AG10803 (cell line): ENCODE measurements at places on chromosomes 2 and 18.

DNA sequence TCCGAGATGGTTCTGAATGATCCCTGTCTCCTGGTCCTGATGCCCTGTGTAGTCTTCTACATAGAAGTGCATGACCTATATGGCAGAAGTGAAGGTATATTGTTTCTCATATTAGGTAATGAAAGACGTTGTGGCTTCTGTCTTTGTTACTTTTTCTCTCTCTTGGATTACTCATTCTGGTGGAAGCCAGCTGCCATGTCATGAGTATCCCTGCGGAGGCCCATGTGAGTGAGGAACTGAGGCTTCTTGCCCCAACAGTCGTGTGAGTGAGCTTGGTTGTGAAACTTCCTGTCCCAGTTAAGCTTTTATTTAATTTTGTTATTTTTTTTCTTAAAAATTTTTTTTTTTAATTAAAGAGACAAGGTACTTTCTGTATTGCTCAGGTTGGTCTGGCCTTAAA lies 134.7 kb downstream of the UBR3 start:
- DNase-seq: peak; percentile 80

GRCh38 chr2:206343816-206344215 lies 69.4 kb downstream of the ZDBF2 start:
- no peak for DNase-seq

DNA sequence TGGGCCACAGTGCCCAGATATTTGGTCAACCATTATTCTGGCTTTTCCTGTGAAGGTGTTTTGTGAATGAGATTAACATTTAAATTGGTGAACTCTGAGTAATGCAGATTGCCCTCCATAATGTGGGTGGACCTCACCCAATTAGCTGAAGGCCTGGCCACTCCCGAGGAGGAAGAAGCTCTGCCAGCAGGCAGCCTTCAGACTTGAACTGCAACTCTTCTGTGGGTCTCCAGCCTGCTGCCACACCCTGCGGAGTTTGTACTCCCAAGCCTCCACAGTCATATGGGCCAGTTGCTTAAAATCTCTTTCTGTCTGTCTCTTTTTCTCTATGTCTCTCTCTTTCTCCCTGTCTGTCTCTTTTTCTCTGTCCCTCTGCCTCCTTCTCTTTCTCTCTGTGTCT lies 262.7 kb downstream of the MYCN start:
- DNase-seq: no peak

DNA sequence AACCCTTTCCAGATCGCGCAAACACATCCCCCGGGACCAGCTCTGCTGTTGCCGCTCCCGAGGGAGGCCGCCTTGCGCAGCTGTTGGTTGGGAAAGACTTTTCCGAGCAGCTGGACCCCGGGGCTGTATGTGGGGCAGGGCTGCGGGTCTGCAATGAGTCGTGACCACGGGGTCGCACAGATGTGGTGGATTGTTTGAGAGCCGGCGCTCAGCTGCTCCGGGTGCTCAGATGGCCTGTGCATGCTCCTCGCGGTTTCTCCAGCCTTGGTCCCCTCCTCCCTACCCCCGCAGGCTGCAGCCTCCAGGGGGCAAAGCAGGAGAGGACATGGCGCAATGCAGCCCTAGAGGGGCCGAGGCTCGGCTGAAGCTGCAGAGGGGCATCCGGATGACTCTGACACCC lies 105.2 kb upstream of the OTOS start:
- DNase-seq: no peak

DNA sequence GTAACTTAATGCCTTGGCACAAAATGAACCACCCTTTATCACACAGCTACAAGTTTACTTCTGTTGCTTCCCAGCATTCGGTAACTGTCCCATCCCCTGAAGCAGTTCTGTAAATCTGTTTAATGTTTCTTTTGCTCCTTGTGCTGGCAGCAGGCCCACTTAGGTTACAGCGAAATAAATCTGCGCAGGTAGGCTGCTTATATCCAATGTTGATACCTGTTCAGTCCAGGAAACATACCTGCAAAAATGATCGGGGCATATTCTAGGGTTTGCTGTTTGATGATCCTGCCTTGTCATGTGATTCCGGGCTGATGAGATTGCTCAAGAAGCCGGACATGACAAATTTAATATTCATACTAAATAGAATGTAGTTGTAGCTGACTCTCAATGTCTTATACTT lies 23.3 kb downstream of the PELI1 start:
- no peak for DNase-seq

DNA sequence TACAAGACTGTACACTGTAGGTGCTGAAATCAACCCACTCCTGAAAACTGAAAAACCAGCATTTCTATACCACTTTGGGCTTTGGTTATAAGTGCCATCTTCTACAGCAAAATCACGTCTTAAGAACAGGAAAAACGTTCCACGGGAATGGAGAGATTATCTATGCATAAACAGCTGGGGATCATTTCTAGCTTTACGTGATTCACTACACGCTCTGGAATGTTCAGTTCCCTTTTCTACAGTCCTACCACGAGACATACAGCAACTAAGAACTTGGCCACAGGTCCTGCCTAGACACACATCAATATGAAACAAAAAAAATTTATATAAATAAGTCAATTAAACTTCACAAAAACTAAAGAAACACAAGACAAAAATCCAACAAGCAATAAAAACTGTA lies 3.6 kb downstream of the CXCR4 start:
- DNase-seq: no peak

- no peak for DNase-seq
Measured at GRCh38 chr2:12501469-12502158, 215.1 kb upstream of the TRIB2 start.

DNA sequence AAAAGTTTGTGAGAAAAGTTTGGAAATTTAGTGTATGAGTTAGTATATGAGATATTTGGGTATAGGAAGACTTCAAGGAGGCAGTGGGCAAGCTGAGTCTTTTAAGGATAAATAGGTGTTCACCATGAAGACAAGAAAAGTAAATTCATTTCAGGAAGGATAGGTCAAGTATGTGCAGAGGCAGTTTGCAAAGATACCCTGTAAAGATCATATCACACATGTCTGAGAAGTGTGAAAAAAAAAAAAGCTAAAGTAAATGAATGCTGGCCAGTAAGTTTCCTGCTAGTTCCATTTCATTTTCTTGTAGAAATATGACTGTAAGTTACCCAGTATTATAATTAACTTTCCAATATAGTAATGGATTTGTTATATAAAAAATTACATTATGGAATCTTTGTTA lies 131.0 kb downstream of the PHLPP1 start:
- no peak for DNase-seq

DNA sequence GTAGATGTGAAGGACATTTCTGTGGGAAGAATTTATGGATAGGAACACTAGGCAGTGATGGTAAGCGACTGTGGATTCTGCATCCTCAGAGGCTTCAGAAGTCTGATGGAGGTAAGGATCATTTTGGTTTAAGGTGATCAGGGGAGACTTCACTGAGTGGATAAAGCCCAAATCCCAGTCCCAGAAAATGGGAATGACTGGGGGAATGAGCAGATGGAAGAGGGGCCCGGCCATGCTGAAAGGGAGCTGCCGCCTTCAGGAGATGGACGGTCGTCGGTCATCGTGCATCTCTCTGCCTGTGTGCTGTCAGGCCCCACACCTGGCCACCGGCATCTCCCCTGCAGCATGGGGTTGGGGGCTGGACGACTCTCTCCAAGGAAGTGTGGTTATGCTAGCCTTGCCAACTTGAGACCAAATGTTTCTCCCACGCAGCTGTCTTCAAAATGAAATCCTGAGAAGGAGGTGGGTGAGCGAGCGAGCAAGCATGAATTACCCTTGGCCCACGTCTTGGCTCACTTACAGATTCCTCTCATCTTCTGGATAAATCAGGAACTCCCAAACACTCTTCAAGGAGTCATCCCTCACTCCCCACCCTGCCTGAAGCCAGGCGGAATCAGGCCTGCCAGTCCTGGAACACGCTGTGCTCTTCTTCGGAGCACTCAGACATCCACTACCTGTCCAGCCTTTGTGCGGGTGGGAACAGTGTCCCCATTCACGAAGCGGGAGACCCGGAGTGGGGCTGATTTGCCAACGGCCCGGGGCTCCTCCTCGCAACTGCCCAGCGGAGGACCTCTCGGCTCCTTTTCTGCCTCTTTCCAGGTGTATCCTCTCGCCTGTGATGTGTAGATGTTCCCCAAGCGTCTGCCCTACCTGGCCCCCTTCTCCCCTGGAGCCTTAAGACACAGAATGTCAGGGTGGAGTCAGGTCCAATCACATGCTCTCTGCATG lies 85.6 kb downstream of the PRKCE start:
- DNase-seq: no peak

DNA sequence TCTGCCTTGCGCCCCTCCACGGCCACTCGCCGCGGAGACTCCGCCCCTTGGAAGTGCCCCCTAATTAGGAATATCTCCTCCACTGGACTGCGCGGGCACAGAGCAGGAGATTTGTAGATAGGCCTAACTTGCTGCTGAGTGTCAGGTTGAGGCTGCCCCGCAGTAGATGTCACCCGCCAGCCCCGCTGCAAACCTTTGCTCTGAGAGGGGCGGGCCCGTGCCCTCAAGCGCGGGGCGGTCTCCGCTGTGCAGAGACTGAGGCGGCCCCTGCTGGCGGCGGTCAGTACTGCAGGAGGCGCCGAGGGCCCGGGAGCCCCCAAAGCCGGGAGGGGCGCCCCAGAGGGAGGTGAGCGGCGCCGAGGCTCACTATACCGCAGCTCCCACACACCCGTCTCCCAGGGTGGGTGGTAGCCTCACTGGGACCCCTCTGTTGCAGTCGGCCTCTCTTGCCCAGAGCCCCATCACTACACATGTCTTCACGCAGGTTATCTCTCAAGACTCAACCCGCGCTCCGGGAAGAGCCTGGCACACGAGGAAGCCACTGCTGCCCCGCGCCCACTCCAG lies 2.9 kb upstream of the NEURL3 start:
- peak; percentile 37 for DNase-seq

DNA sequence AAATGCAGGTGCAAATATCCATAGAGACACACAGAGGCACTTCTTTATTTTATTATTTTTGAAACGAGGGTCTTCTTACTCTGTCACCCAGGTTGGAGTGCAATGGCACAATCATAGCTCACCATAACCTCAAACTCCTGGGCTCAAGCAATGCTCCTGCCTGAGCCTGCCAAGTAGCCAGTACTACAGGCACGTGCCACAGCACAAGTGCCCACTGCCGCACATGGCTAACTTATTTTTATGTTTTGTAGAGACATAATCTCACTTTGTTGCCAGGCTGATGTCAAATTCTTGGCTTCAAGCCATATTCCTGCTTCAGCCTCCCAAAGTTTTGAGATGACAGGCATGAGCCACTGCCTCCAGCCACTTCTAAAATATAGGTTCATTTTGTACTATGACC lies 537.6 kb downstream of the THSD7B start:
- DNase-seq: no peak

DNA sequence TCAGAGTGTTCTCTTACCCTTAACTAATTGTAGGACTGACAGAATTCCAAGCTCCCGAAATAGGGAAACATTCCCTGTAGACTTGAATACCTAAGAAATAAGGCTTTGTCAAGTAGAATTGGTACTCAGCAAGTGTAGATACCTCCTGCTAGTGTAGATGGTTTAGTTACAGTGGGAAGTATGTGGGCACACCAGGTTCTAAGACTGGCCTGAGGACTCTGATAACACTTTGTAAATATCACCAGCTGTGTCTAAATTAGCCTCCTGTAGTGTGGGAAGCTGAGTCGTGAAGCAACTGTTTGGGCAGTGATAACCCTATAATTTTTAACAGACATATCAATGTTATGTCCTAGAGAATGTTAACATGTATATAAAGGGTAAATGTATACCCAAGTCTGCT lies 304.5 kb downstream of the SLC8A1 start:
- DNase-seq: no peak

GRCh38 chr2:29053223-29053622 lies 21.1 kb downstream of the PCARE start:
- no peak for DNase-seq

GRCh38 chr2:74865770-74866674 lies 32.1 kb downstream of the HK2 start:
- DNase-seq: no peak

GRCh38 chr2:180990337-180990736 lies 9.9 kb downstream of the UBE2E3 start:
- DNase-seq: no peak

DNA sequence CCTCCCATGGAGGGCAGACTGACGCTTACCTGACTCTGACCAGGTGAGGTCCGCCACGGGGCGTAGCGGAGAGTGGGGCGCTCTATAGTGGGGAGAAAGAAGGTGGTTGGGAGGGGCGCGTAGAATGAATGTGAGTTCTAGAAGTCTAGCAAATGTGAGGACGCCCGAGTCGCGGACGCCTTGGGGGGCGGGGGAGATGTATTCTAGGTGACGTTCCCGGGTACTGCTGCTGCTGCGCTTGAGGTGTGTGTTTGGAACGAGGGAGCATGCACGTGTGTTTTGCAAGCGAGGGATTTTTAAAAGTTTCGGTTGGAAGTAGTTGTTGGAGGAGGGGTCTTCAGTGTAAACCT lies 758 bp downstream of the RIF1 start:
- no peak for DNase-seq

DNA sequence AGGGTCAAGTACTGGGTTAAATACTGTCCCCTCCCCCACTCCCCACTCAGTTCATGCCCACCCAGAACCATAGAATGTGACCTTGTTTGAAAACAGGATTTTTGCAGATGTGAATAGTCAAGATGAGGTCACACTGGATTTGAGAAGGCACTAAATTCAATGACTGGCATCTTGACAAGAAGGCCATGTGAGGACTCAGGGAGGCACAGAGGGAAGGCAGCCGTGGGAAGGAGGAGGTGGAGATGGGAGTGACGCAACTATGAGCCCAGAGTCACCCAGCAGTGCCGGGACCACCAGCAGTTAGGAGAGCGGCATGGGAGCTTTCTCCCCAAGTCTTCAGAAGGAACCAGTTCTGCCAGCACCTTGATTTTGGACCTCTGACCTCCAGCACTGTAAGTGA lies 257.3 kb downstream of the BCL2 start:
- peak; percentile 51 for DNase-seq

DNA sequence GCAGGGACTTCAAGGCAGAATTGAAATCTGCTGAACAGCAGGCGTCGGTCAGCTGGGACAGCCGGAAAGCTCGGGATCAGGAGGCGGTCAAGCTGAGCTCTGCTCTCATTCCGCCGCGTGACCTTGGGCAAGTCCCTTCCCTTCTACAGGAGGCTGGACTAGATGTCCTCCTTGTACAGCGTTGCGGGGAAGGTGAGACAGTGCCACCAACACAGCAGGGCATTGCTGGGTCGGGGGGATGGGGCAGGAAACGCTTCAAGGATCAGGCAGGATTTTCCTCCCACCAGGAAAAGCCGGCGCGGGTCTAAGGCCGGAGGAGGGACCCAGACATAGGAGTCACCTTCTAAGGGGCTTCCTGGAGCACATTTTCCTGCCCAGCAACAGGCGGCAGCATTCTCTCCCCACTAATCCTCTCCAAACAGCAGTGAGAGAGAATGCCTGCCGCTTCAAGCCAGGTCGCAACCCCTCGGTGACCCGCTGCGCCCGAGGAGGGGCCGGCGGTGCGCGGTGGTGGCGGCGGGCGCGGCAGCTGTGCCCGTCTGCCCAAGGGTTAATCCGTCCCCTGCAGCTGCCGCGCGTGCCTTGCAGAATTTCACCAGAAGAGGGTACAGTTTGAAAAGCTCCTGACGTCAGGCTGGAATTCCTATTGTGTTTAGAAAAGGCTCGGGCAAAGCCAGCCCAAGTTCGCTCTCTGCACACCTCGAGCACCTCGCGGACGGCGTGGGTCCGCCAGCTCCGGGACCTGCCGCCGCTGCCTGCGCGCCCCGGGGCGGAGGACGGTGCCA lies at the start of gene KCNF1:
Gene KCNF1, plus strand, starts transcription at position 644 of the 785 bp plus-strand sequence. CDS start 493 bp downstream, outside the sequence.
- peak; percentile 47 for DNase-seq

- no peak for DNase-seq
Measured at GRCh38 chr18:58844871-58845270, 19.8 kb upstream of the ZNF532 start.

- peak; percentile 22 for DNase-seq
Measured at GRCh38 chr2:224892574-224893204, 149.6 kb downstream of the DOCK10 start.

GRCh38 chr2:240820607-240821428 lies 799 bp upstream of the KIF1A start:
- no peak for DNase-seq
